ENCODE measurements at places on chromosomes 3 and 15.

DNA sequence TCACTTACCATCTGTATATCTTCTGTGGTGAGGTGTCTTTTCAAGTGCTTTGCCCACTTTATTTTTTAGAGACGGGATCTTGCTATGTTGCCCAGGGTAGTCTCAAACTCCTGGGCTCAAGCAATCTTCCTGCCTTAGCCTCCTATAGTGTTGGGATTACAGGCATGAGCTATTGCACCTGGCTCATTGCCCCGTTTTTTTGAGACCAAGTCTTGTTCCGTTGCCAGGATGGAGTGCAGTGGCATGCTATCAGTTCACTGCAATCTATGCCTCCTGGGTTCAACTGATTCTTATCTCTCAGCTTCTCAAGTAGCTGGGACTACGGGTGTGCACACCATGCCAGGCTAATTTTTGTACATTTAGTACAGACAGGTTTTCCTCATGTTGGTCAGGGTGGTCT is 52.5 kb upstream of the TTBK2 start:
- DNase-seq, result no peak

GRCh38 chr15:77748078-77749064 is 115.7 kb upstream of the LINGO1 start:
- DNase-seq, result no peak

DNA sequence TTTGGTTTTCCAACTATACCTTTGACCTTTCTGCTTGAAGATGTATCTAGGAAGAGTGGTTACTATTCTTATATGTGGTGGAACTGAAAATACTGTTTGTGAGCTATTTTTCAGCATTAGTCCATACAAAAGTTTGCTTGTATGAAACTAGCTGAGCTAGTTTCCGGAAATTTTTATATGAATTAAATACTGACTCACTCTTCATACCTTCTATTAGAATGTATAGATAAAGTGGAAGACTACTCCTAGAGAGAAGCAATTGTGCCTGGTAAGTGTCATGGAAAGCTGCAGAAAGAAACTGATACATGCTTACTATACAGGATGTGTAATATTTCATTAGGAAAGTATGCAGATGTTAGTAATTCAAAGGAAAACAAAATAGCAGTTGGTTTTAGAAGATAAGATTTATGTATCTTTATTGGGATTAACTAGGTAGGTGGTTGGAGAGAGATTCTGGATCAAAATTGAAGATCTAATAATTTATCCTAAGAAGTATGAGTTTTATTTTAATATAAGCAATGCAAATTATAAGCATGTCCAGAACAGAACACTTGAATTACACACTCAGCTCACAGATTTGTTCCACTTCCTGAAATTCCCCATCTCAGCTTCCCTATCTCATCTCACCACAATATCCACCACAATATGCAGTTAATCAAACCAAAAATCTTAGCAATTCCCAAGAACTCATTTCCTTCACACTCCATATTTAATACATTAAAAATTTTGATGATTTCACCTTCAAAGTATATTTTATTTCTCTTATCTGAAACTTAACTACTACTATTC is 82.8 kb downstream of the BCHE start:
- DNase-seq, result no peak

DNA sequence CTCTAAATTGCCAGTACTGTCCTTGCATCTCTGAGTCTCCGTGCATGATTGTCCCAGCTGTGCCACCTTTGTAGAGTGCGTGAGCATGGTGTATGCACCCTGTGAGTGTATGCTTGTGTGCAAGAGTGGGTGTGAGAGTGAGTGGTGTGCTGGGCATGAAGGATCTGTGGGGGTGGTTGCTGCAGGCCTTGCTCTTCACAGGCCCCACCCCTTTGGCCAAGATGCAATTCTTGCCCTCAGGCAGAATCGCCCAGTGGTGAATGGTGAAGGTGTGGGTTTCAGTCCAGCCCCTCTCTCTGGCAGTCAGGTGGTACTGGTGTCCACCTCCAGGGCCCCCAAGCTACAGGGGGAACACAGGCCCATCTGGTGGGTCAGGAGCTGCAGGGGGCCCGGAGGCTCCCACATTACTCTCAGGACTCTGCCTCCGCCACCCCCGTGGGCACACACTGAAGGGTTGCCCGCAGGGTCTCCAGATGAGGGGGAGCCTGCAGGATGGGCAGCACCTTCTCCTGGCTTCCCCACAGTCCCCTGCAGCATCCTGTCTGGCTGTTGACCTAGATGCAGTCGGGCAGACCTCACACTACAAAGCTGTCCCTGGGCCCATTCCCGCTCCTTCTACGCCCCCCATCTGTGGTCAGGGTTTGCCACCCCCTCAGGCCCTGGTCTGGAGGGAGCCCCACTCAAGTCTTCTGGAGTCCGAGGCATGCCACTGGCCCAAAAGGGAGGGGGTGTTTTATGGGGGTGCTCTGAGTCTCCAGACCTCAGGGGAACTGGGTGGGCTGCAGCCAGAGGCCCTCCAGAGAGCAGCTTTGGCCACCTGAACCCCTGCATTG is 8.3 kb upstream of the ROPN1B start:
- no peak for DNase-seq

DNA sequence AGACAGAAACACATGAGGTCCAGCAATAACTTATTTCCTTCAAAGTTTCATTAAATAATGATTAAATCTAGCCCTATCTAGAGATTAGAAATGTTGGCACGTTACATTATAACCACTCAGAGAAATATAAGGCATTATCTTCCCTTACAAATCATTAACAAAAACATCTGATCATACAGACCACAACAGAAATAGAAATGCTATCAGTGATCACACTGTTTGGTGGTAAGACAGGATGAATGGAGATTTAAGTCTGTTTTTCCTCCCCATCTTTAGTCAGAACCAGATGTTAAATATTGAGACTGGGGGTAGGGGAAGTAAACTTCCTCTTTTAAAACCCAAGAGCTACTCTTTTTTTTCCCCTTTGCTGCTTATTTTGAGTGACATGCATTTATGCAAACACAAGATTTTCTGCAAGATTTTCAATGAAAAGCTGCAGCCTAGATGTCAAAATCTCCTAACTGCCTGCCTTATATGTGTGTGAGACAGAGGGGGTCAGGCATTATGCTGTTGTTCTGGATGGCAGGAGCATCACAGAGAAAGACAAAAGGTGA is 70.4 kb downstream of the CBLB start:
- no peak for DNase-seq

Data from stimulated activated CD4-positive, alpha-beta T cell treated with anti-CD3 and anti-CD28 coated beads, Interleukin-12 subunit alpha, Interleukin-12 subunit beta, amount 100 ng/mL, for 48 hours (primary cell).